ENCODE measurements at places on chromosomes 6 and 20.
A peak's percentile ranks its signal among the peaks of the same experiment; 100 is the strongest.

DNA sequence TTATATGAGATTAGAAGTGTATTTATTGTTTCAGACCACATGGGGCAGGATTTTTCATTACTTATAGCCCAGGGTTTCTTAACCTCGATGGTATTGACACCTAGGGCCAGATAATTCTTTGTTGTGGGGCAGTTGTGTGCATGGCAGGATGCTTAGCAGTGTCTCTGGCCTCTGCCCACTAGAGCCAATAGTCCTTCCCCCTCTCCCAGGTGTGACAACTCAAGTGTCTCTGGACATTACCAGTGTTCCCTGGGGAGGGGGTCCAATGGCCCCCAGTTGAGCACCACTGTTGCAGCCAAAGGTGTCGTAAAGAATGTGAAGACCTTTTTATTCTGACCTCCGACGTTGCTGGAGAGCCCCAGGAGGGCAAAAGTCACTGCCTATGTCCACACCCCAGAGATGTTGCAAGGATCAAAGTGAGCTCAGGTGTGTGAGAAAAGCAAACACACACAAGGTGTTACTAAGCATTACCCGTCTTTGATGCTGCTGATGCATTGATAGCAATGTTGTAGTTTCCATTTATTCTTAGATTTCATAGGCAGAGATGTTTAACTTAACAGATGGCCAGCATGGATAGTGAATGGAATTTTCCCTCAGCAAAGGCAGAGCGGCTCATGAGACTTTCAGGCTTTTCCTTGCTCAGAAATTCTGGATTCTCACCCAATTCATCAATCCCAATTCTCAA, 22.2 kb downstream of the BANF2 start:
- DNase-seq: no peak

GRCh38 chr6:139175389-139175948, 40.6 kb downstream of the HECA start:
- no peak for DNase-seq

DNA sequence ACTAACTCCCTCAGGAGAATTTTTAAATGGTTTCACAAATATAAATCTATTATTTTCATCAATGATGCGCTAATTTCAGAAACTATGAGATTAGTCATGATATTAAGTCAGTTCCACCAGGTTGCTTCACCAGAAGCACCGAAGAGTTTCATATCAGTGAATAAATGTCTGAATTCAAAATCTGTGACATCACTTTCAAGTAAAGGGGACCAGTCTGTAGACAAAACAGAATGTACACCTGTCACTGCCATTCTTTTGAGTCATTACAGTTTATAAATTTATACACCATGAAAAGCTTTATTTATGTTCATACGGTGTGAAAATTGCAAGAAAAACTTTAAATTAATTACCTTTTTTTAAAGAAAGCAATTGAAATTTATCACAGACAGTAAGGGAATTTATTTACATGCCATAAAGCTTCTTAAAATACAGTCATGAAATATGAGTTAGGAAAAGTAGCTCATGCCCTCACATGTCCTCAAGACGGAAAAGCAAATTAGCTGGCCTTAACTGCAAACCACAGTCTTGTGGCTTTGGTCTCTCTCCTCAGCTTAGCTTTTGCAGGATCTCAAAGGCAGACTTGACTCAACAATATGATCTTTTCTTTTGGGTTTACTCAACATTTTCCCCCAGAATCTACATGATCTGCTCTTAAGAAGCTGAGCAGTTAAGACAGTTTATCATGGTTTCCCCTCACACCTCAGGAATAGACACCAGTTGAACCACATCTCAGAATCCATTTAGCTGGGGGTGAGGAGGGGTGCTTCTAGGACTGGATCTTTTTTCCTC, 177.7 kb upstream of the MCHR2 start:
- DNase-seq: no peak

DNA sequence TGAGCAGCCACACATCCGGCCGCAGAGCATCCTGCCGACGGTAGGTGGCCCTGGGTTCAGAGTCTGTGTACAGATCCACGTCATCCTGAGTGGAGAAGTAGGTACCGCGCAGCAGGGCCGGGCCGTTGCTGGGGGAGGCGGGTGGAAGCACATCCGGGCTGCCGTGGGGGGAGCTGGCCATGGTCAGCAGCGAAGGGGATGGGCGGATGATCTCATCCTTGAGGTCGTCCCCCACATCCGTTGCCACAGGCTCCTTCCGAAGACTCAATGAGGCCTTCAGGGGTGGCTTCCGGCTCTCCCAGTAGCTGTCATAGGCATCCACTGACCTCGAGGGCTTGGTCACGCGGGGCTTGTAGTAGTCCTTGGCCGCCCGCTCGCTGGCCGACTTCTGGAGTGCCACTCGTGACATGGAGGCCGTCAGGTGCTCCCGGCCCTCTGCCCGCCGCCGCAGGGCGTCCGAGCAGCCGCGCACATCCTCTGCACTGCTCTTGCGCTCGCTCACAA, 9.2 kb downstream of the SPATA2 start:
- no peak for DNase-seq

DNA sequence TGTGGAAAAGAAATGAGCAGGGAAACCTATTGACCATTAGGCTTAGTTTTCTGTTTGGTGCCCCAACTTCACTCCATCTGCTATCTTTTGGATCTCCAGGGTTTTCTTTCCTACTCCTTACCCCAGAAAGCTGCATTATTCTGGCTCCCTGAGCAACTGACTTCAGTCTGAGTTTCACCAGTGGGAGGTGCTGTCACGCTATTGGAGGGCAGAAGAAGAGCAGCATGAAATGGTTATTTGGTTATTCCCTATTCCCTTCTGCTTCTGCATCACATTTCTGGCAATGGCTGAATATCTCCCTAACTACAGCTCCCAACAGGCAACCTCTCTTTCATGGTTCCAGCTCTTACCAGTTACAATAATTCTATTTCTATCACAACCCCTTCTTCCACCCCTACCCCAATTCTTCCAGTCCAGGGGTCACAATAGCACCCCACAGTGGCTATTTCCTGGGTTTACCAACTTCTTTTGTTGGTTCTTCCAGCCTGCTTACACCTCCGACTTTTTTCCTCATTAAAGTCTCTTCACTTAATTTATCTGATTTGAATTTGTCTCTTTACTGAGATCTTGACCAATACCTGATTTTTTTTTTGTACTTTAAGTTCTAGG, 311.5 kb downstream of the PLCB1 start:
- peak; percentile 59 for DNase-seq

DNA sequence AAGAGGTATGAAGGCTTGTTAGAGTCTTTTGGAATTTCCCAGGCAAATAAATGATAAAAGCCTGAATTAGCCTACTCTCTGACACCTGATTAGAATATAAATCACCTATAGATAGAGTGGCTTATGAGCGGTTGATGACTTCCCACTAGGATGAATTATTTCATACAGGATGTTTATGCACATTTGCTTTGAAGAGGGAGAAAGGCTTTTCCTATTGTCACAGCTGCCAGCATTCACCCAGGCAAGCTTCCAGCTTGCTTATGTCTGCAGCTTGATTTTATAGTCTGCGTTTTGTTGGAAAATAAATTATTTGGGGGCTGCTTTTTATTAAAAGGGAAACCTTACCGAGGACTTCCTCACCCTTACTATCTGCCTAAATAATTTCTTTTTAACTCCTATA, 51.3 kb upstream of the EIF2S2 start:
- DNase-seq: no peak

- DNase-seq: no peak
Measured at GRCh38 chr6:166959911-166960608, 3.7 kb upstream of the RNASET2 start.

DNA sequence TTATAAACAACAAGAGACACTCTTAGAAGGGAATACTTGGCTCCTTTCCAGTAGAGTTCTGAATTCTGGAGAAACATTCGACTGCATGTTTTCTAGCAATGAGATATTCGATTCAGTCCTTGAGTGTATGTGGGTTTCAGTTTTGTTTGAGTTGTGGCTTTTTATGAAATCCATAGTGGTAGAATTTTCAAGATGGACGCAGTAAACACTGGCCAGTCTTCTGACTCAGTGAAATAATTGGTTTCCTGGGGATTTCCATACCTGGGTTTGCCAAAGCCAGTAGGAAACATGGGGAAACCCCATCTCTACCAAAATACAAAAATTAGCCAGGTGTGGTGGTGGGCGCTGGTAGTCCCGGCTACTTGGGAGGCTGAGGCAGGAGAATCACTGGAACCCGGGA, 273.5 kb upstream of the PLCB4 start:
- DNase-seq: no peak

- no peak for DNase-seq
Measured at GRCh38 chr6:42960243-42961019, at the start of gene GNMT. Gene GNMT, plus strand, starts transcription at chr6:42960754. Its CDS starts 14 bp downstream, at chr6:42960768.

- no peak for DNase-seq
Measured at GRCh38 chr6:26249707-26249956, 115.4 kb upstream of the BTN3A2 start.

DNA sequence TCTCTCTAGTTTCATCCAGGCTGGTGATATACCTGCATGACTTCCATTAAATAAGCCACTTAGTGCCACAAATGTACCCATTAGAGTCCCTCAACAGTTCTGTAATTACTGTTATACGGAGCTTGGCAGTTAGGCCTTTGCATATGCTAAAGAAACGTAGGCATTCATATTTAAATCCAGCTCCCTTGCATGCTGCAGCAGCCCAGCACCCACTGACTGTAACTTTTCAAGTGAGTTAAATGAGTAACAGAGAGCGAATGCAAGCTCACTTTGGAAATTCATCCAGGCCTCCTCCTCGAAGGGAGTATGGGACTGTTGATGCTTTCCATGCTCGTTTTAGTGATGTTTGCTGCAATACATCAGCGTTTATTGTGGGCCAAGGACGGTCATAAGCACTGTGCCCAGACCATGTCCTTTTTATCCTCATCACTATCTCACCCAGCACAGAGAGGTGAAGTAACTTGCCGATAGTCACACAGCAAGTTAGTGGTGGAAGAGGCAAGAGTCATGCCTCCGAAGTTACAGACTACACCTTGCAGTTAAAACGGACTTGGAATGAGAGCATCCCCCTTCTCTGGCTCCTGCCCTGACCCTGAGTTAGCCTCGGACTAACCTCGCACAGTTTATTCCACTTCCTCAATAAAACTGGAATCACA, 179.4 kb upstream of the PDE10A start:
- DNase-seq: no peak

GRCh38 chr6:43990627-43991619, 136.3 kb downstream of the MRPL14 start:
- no peak for DNase-seq

DNA sequence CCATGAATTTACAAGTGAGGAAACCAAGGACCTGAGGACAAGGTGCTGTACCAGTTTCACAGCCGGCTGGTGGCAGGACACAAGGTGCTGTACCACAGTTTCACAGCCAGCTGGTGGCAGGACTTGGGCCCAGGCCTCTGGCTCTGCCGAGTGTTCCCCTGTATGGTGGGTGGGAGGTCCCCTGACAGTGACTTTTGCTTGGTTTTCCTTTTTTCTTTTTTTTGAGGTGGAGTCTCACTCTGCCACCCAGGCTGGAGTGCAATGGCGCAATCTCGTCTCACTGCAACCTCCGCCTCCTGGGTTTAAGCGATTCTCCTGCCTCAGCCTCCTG, 212.4 kb downstream of the LY86 start:
- no peak for DNase-seq

DNA sequence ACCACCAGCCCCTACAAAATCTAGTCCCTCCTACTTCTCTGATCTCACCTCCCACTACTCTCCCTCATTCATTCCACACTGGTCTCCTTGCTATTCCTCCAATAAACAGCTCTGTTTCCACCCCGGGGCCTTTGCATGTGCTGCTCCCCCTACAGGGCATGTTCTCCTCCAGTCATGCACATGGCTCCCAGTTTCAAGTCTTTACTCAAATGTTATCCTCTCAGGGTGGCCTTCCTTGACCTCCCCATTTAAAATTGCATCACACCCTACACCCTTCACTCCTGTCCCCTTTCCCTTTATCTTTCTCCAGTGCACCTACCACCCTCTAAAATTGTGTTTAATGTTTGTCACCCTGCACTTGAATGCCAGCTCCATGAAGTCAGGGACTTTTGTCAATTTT, 174.5 kb downstream of the MRPL14 start:
- DNase-seq: peak; percentile 43

GRCh38 chr6:17466707-17467106, 73.3 kb downstream of the CAP2 start:
- peak; percentile 4 for DNase-seq

- DNase-seq: no peak
Measured at GRCh38 chr6:87660226-87660911, 41.7 kb downstream of the AKIRIN2 start.

DNA sequence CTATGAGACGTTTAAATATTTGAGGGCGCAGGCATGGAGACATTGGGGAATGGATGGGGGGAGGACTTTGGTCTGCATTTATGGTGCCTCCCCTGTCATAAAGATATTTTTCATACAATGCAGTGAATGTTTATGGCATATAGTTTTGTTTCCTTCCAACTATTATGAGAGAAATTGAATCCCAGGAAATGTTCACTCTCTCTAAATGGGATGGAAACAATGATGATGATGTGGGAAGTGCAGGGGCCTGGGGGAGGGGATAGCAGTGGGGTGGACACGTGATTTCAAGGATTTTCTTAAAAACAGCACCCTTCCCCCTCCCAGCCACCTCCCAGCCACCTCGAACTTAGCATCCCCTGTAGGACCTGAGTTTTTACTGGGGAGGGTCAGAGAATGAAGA, 69.9 kb downstream of the TOX2 start:
- DNase-seq: no peak

- no peak for DNase-seq
Measured at GRCh38 chr20:15930311-15931305, 642.6 kb downstream of the KIF16B start.

GRCh38 chr20:16417001-16417400, 156.2 kb downstream of the KIF16B start:
- no peak for DNase-seq

GRCh38 chr20:44203161-44203560, 7.4 kb downstream of the OSER1 start:
- no peak for DNase-seq

- no peak for DNase-seq
Measured at GRCh38 chr6:79922018-79922417, 25.3 kb downstream of the ELOVL4 start.

DNA sequence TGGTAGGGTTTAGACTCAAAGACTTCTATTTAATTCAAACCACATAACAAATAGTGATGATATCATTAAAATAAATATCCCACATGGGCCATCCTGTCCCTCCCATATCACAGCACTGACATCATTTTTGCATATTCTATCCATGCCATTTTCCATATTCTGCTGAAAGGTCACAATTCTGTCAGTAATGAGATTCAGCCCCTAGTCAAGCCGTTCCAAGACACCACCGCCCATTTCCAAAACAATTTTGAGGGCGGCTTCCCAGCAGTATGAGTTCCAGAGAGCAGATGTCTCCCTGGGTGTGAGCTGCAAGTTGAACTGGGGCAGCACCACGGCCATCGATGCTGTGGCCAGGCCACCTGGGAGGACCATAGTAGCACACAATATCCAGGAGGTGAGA, 65.1 kb upstream of the PLEKHG1 start:
- DNase-seq: no peak

GRCh38 chr20:53104884-53105283, 132.7 kb downstream of the TSHZ2 start:
- DNase-seq: no peak
